Hair follicular keratinocyte (primary cell): ENCODE measurements at places on chromosomes 13 and 19. TPM values are rescaled to one million over a fixed set of nuclear protein-coding genes. Genes with fewer than 3 reads are reported as not detected.

The GJA3 gene
- 0.11 and 0.78 TPM in 2 replicates for total RNA-seq

The ACER1 gene
- not detected in 2 replicates for total RNA-seq

The TNNT1 gene
- 44.4 and 145 TPM in 2 replicates for total RNA-seq

The CGB3 gene
- total RNA-seq = not detected in 2 replicates

The ZNRF4 gene
- not detected in 2 replicates for total RNA-seq

The TUBB4A gene
- not detected in 2 replicates for total RNA-seq

The S1PR5 gene
- total RNA-seq = 22.5 and 27.2 TPM in 2 replicates

The F2RL3 gene
- total RNA-seq = not detected in 2 replicates

The ERICH4 gene
- not detected in 2 replicates for total RNA-seq
